ENCODE measurements at places on chromosomes 6 and 20.

DNA sequence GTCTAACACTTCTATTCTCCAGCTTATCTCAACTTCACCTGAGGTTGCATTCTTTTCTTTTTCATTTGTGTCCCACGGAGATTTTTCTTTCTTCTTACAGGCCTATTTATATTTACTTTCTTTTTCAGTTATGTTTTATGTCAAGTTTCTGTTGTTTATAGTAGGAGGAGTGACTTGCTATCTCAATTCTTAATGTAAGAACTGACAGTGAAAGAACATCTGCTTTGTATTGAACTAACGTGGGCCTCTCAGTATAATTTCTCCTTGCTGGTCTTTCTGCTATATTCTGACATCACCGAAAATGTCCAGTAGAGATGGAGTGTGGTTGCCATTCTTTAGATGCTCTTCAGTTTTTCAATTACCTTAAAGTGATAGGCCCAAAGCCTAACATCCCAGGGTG is 521.7 kb downstream of the EPM2A start:
- no peak for DNase-seq

- DNase-seq: peak; percentile 30
Measured at GRCh38 chr6:105087571-105088211, 92.1 kb downstream of the POPDC3 start.

DNA sequence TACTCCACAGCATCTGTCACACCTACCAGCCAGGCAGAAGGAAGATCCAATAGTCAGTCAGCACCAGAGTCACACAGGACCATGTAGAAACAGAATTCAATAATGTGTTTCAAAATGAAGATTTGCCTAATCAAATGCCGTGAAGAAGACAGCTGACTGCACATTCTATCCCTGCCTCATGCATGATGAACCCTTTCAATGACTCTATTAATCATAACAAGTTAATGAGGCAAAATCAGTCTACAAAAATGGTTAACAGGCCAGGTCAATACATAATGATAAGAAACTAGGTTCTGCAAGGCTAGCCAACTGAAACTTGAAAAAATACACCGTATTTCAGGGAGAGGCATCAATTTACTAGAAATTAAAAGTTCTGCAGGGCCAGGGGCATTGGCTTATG is 6.7 kb upstream of the PNRC1 start:
- no peak for DNase-seq

DNA sequence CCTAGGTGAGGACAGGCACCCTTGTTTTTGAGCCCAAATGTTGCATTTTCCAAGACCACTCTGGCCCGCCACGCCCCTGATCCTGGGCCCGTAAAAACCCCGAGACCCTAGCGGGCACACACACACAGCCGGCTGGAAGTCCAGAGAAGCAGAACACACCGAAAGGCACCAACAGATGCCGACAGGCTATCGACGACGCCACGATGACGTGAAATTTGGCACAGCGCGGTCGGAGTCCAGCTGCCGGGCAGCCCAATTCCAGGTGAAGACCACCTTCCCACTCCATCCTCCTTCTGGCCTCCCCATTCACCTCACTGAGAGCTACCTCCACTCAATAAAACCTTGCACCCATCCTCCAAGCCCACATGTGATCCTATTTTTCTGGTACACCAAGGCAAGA is 34.0 kb upstream of the PNPLA1 start:
- no peak for DNase-seq

- no peak for DNase-seq
Measured at GRCh38 chr20:50450881-50451752, 59.1 kb upstream of the PTPN1 start.

GRCh38 chr6:157728183-157728881 is 94.7 kb upstream of the SNX9 start:
- DNase-seq: no peak

Measured in NCI-H2171 (cell line).